ENCODE measurements at places on chromosomes 2 and 18.

DNA sequence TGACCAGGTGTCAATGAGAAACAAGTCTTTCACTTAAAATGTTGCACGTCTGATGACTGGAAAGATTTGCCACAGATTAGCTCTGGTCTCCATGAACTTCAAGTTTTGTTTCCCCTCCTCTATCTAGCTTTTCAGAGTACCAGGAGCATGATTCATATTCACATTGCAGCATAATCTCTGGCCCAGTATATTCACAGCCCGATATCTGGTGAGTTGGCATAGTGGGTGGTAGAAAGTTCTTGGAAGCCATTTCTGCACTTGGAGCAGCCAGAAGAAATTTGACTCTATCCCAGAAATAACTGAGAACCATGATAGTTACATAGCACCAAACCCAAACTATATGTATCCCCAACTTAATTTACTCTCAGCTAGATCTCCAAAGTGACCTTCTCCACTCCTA, 503.9 kb downstream of the PID1 start:
- DNase-seq = no peak

DNA sequence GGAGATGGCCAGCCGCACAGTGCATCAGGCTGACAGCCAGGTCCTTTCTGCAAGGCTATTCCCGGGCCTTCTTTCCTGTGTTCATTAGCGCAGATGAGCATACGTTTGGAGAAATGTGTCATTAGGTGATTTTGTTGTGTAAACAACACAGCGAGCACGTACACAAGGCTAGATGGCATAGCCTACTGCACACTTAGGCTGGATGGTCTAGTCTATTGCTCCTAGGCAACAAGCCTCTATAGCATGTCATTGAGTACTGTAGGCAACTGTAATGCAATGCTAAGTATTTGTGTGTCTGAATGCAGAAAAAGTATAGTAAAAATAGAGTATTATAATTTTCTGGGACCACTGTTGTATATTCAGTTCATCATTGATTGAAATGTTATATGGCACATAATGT, 50.9 kb upstream of the PHLPP1 start:
- DNase-seq = no peak

GRCh38 chr2:29848566-29849310, 72.6 kb downstream of the ALK start:
- DNase-seq = no peak

DNA sequence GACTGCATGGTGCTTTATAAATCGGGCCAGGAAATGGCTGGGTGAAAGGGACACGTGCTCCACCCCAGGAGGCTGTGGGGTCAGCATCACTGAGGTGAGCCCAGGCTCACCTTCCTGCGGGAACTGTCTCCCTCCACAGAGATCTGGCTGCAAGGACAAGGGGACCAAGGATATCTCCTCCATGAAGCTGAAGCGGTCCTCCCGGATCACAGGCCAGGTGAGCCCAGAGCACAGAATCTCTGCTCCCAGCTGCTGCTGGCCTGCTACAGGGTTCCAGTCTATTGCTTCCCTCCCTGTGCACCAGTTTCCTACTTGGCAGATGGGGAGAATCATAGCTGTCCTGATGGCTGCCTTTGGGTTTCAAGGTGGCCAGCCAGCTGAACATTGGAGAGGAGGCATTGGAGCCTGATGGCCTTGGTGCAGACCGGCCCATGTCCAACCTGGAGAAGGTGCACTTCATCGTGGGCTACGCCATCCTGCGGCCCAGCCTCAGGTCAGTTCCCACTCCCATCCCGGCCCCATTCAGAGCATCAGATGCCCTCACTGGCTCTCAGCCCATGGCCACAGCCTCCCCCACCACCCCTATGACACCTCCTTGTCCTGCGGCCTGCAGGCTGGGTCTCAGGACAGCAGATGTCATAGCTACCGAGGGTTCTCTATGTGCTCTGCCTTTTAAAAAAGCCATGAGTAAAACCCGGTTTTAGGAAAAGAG, 33.7 kb upstream of the GPR17 start:
- no peak for DNase-seq

DNA sequence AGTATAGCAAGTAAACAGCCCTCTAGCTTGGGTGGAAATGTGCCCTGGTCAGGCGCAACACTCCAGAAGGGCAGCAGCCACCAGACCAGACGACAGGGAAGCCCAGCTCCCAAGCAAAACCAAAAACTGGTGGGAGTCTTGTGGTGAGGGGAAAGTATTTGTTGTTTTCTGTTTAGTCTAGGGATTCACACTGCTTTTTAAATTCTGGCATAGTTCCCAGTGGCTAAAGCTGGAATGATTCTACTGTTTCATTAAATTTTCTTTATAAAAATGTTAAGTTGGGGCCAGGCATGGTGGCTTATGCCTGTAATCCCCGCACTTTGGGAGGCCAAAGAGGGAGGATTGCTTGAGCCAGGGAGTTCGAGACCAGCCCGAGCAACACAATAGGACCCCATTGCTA, 38.5 kb downstream of the MERTK start:
- DNase-seq = no peak

DNA sequence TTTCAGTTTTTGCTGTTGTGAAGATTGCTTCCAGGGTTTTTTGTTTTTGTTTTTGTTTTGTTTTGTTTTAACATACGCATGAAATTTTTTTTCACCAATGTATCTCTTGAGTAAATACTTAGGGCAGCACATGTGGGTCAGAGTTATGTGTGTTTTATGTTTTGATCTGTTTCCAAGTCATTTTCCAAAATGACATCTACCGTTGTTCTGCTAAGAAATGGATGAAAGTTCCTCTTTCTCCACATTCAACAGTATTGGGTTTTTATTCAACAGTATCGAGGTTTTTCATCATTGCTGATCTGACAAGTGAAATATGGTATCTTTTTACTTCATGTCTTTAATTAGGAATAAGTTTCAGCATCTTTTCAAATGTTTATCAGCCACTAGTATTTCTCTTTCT, 16.7 kb downstream of the RNF144A start:
- DNase-seq = no peak
